ENCODE measurements at places on chromosomes 5 and 9.

- peak; percentile 77 for DNase-seq
Observed at GRCh38 chr9:117290856-117291622, 123.8 kb downstream of the ASTN2 start.

DNA sequence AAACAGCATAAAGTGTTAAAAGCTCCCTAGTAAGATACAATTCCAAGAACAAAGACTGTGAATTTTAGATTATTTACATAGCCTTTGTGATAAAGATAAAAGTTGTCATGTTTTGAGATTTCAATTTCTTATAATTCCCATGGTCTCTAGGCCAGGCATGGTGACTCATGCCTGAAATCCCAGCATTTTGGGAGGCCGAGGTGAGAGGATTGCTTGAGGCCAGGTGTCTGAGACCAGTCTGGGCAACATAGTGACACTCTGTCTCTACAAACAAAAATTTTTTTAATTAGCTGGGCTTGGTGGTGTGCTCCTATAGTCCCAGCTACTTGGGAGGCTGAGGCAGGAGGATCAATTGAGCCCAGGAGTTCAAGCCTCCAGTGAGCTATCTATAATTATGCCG, 48.1 kb downstream of the BDP1 start:
- no peak for DNase-seq

- peak; percentile 49 for DNase-seq
Observed at GRCh38 chr5:79236970-79237739, 1.2 kb downstream of the JMY start.

DNA sequence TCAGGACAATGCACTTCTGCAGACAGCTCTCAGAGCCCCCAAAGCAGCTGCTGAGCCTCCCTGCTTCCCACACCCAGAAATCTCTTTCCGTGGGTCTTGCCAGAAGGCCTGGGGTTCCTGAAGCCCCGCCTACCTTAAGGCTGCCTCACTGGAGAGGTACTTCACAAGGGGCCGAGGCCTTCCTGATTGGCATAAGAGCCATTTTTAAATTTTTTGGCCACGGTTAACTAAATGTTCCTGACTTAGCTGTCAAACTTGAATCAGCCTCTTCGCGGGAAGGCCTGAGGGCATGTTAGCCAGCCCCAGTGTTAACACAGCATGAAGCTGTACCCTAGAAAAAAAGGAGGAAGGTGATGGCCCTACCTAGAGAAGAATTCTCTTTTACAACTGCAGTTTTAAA, 20.7 kb upstream of the EPB41L4B start:
- DNase-seq, result peak; percentile 25

DNA sequence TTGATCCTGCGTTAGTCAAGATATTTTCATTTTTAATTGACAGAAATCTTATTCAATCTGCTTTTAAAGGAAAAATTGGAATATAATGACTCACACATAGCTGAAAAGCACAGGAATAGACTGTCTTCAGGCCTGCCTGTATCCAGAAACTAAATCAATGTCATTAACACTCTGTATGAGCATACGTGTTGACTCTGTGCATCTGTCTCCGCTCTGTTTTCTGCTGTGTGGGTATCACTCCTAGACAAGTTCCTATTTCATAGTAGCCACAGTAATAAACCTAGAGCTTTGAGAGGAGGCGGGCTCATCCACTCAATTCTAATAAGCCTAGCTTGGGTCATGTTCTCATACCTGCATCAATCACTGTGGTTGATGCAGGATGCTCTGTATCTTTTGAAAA, 267.6 kb downstream of the KCTD16 start:
- no peak for DNase-seq

DNA sequence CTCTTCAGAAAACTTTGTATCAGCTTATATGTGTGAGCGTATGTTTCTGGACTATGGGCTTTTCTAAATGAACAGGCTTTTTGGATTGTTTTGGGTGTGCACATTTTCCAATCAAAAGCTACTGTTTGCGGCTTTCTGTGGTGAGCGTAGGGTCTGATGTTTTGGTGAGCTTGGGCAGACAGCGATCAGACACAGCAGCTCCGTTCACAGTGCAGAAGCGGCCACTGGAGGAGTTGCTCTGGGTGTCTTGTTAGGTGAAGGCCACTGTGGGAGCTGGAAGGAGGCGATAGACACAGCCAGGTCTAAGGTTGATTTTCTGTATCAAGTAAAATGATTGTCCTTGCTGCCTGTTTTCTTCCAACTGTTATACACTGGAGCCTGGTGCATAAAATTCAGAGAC, 11.1 kb downstream of the PRRC2B start:
- no peak for DNase-seq

GRCh38 chr9:2345013-2345412, 276.6 kb upstream of the VLDLR start:
- DNase-seq, result no peak

- DNase-seq, result no peak
Observed at GRCh38 chr5:132009706-132010405, 1.6 kb downstream of the ACSL6 start.

DNA sequence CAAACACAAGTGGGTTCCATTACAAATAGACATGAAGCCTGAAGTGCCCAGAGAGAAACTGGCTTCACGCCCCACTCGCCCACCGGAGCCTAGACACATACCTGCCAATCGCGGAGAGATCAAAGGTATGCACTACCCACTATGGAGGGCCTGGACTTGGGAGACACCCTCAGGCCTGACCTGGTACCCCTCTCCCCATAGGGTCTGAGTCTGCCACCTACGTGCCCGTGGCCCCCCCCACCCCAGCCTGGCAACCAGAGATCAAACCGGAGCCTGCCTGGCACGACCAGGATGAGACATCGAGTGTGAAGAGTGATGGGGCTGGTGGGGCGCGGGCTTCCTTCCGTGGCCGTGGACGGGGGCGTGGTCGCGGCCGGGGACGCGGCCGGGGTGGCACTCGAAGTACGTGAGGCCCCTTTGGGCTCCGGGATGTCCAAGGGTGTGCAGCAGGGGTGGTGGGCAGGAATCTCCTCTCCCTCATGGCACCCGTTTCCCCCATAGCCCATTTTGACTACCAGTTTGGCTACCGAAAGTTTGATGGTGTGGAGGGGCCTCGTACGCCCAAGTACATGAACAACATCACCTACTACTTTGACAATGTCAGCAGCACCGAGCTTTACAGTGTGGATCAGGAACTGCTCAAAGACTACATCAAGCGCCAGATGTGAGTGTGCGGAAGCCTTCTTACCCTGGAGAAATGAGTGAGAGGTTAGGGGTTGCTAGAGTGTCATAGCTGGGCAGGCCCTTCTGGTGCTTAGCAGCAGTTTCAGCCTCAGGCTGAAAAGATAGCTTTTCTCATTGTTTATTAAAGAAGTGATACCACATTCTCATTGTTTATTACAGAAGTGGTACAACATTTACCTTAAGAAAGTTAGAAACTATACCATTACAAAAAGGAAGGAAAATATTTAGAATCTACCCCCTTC, 38.7 kb downstream of the LARP1 start:
- DNase-seq, result no peak
